ENCODE measurements at places on chromosomes 16 and 17.

- no peak for DNase-seq
Measured at GRCh38 chr16:75224306-75225082, 5.7 kb downstream of the CTRB1 start.

DNA sequence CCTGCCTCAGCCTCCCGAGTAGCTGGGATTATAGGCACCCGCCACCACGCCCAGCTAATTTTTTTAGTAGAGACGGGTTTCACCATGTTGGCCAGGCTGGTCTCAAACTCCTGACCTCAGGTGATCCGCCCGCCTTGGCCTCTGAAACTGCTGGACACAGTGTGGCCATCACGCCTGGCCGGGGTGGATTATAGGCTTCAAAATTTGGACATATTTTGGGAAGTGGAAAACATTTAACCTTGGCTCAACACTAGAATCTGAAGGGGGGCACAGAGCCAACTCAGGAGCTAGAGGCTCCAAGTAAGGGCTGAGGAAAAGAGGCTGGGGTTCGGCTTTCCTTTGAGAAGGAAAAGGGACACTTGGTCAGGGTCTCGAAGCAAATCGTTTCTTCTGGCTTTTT, 2.2 kb upstream of the CDK5R1 start:
- DNase-seq: no peak

DNA sequence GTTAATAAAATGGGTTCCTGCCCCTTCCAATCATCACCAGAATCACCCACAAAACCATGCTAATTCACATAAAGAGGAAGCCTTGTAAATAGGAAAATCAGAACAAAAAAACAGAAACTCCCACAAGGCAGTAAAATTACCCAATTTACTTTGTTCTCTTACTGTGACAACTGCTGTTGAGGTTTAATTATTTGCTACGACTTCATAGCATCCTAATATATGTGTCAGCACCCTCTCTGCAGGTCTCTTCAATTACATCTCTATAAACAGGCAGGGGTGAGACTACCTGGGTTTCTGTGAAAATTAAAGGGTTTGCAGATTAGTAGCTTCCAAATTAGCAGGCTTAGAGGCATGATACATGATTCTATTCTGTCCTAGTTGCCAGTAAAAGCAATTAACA, 2.7 kb downstream of the WDR59 start:
- DNase-seq: no peak

DNA sequence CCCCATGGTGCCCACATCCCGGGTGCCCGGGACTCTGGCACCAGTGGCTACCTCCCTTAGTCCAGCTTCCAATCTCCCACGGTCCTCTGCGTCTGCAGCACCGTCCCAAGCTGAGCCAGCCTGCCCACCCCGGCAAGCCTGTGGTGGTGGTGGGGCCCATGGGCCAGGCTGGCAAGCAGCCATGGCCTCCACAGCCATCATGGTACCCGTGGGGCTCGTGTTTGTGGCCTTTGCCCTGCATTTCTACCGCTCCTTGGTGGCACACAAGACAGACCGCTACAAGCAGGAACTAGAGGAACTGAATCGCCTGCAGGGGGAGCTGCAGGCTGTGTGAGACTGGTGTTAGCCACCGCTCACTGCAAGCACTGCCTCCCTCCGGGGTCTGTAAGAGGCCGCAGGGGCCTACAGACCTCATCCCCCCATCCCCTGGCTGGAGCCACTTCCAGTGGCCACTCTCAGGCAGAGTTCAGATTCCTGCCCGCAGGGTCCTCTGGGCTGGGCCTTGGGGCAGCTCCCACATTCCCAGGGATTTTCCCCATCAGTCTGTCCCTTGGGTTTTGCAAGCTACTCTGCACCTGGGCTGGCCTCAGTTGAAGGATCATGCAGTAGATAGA, 3.9 kb upstream of the SETD1A start:
- DNase-seq: no peak

DNA sequence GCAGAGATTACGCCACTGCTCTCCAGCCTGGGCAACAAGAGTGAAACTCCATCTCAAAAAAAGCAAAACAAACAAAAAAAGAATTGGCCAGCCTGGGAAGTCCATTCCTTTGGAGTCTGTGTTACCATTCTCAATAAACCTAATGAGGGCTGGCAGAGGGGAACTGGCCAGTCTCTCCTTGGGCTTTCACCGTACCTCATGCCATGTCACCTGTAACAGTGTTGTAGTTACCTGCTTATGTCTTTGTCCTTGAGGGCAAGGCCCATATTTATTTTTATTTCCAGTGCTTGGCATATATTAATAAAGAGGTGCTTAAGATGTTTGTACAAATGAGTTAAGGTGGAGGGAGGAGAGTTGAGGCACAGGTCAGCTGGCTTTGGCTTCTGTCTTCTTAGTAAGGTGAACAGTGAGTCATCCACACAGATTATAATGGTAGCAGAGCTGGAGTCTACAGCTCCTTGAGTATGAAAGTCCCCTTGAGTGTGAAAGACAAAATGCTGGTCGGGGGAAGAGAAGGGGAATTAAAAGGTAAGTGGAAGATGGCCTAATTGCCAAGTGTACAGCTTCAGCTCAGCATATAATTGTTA, 8.4 kb downstream of the C1QBP start:
- DNase-seq: no peak

DNA sequence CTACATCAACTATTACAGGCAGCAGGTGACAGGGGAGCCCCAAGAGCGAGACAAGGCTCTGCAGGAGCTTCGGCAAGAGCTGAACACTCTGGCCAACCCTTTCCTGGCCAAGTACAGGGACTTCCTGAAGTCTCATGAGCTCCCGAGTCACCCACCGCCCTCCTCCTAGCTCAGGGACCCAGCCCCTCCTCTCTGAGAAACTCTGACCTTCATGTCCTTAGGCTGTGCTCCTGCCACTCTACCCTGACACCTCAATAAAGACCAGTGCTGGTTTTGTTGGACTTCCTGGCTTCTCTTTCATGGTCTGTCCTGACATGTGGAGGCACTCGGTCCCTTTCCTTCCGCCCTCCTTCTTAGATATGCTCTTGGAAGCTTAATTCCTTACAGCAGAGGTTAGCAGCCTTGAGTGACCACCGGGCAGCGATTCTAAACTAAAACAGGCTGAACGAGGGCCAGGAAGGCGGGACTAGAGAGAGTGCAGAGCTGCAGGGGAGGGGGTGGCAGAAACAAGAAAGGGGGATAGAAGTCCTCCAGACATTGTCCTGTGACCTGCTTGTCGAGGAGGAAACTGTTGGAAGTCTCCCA, 915 bp downstream of the AHSP start:
- no peak for DNase-seq

GRCh38 chr16:65667011-65667578, 545.2 kb upstream of the CDH11 start:
- no peak for DNase-seq

- DNase-seq: no peak
Measured at GRCh38 chr17:21540502-21540901, 151.8 kb upstream of the KCNJ18 start.

DNA sequence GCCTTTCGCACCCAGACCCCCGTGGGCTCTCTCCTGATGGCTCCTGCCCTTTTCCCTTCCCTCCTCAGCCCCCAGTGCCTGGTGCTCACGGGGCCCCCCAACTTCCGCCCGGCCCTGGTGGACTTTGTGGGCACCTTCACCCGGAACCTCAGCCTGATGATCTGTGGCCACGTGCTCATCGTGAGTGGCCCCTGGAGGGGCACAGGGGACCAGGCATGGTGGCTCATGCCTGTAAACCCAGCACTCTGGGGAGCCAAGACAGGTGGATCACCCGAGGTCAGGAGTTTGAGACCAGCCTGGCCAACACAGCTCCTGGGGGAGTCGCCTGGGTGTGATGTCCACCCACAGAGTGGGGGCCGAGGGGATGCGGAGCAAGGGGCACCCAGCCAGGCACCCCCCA, 21.3 kb downstream of the SLC12A3 start:
- no peak for DNase-seq

DNA sequence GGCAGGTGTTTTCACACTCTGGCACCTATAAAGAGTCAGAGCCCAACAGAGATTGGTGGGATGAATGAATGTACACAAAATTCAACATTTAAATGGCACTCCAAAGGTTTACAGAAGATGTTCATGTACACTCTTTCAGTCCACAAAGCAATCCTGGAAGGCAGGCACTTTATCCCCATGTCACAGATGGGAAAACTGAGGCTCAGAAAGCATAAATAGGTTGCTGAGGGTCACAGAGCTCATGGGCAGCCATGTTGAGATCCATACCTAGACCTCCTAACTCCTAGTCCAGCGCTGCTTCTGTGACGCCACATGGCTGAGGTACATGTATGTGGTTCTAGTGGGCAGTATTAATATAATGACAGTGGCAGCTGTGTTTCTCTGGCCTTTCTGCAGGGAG, 157.7 kb upstream of the LHX1 start:
- no peak for DNase-seq

GRCh38 chr17:66373944-66374817, 71.8 kb downstream of the PRKCA start:
- no peak for DNase-seq

DNA sequence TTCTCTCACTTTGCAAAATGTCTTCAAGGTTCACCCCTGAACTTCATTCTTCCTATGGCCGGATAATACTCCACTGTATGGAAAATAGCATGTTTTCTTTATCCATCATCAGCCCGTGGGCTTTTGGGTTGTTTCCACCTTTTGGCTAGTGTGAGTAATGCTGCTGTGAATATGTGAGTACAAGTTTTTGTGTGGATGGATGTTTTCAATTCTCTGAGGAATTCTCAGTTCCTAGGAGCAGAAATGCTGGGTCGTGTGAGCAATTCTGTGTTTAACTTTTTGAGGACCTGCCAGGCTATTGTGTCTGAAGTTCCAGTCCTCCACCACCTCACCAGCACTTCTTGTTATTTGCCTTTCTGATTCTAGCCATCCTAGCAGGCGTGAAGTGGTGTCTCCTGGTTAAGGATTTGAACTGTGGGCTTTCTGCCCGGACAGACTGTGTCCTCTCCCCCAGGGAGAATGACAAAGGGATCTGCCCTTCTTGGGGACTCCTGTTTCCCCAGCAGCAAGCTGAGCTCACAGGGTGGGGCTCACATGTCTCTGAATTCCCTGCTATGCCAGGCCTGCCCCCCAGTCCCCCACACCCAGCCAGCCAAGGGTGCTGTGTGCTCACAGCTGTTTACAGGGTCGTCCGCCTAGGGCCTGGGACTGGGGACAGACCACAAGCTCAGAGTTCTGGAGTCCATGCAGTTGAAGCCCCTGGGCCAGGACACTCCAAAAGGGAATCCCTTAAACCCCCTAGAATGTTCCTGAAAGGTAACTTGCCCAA, 92.2 kb upstream of the CIBAR2 start:
- DNase-seq: no peak

DNA sequence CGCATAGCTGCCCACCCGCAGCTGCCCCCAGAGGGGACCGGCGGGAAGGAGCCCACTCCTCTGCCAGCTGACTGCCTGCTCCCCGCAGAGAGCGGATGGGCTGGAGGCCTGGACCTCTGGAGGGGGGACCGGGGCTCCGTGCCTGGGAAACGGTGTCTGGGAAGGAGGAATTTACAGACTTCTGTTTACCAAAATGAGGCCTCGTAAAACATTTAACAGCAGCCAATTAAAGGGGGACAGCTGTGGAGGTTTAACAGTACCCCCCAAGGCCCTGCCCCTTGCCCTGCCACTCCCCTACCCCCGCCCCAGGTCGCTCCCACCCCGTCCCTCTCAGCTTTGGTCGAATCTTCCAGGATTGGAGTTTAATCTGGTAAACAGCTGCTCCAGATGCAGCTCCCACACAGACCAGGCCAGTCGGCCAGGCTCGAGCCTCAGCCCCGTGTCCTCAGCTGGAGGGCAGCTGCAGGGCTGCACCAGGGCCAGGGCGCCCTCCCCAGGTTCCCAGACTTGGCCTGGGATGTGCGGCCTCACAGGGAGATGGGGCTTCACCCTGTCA, 41.1 kb downstream of the BAHCC1 start:
- no peak for DNase-seq

DNA sequence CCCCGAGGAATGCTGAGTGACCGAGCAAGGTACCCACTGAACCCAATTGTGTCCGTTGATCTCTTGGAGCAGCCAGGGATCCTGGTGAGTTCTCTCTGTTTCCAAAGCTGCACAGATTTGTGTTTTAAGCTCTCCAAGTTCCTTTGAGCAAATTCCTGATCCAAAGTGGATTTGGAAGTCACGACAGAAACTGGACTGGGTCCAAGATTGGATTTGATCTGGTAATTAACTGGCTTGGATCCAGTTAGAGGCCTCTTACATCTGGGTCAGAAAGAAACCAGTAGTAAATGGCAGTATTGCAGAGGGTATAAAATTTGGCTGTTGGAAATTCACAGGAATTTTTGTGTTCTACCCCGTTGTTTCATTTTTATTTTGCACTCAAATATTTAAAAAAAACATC, 119.5 kb downstream of the PMP22 start:
- no peak for DNase-seq

DNA sequence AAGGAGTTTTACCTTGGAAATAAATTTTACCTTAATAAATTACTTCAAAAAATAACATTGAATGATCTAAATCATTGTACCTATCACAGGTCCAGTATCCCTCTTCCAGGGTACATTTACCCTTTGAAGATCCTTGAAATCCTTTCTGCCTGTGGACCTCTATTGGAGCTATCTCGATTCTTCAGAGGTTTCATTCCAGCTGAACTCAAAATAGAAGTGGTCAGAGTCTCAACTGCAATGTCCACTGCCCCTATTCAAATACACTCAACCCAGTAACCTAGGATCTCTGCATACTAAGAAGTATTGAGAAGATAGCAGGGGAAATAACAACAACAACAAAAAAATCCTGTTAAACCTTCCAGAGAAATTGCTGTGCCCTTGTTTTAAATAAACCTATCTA, 9.3 kb downstream of the ABCA5 start:
- no peak for DNase-seq

- DNase-seq: peak; percentile 56
Measured at GRCh38 chr17:27354491-27355081, 60.7 kb downstream of the WSB1 start.

- no peak for DNase-seq
Measured at GRCh38 chr16:46885960-46886763, 2.0 kb downstream of the GPT2 start.

GRCh38 chr17:8337802-8338752, 1.6 kb upstream of the ODF4 start:
- no peak for DNase-seq

DNA sequence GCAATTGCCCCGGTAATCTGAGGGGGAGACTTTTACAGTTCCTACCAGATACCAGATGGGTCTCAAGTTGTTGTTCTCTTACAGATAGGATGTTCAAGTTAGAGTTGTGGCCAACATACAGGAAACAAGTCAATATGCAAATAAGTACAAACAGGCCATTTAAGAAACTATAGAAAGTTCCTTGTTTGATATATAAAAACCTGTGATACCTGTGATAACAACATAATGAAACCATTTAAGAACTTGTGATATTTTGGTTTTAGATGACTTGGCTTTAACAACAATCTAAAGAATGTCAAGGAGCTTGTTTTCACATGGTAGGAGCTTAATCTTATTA, 16.8 kb downstream of the CDR2 start:
- DNase-seq: no peak

- peak; percentile 83 for DNase-seq
Measured at GRCh38 chr17:30291543-30292285, at the start of gene BLMH. TSS of gene BLMH (minus strand) at chr17:30291944. CDS start at chr17:30291819, 125 bp downstream.
